ENCODE measurements at places on chromosomes 6 and 20.

- no peak for DNase-seq
Observed at GRCh38 chr6:132070356-132070755, 119.2 kb upstream of the CCN2 start.

DNA sequence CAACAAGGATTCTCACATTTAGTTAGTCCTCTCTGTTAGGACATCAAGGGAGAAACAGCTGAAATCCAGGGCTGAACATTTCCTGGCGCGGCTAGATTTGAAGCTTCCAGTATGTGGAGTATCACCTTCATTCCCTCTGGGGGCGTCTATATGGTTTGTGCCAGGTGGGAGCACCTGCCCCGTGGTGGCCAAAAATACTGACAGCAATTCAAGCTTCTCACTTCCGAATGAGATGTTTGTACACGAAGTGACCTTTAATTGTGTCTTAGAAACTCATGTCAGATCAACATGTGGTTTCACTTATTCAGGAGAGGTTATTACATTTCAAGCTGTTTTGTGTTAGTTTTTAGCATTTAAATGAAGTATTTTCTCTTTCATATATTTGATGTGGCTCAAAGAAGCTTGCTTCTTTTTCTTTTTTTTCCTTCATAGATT lies 67.3 kb upstream of the ZNF217 start:
- no peak for DNase-seq

- peak; percentile 50 for DNase-seq
Observed at GRCh38 chr6:50816115-50816675, 2.5 kb upstream of the TFAP2B start.

DNA sequence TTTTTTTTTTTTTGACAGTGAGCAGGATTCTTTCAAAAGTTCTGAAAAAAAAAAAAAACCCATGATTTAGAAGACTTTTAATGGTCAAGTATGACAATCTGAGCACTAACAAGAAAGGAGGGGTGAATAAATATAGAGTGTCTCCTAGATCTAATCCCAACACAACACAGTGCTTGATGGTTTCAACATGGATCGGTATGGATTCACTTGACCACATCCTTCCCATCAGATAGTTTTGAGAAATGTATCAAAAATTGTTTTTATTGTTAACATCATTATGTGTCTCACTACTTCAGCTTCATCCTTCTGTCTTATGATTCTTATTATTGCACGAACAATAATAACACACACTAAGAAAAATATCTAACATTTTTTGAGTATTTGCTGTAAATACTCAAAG lies 21.0 kb downstream of the KIF13A start:
- DNase-seq = no peak

- no peak for DNase-seq
Observed at GRCh38 chr6:105648276-105648675, 245.4 kb upstream of the PREP start.

GRCh38 chr6:107152638-107153430 lies 37.5 kb upstream of the BEND3 start:
- no peak for DNase-seq

DNA sequence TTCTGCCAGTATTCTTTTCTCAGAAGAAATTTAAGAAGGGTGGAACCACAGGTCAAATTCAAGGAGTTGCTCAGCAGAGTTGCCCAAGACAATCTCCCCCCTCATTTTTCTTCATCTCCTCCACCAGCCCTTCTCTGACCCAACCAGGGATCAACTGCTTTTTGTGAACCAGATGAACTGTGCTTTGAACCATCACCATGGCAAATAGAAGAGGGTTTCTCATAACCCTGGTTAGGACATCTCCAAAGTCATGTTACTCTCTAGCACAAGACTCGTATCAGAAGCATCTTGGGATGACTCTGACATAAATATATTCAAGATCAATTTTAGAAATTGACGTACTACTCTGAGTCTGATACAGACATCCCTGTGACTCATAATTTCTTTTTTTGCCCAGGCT lies 130.7 kb downstream of the ALDH8A1 start:
- no peak for DNase-seq

- DNase-seq = no peak
Observed at GRCh38 chr20:14785065-14785743, 447.8 kb upstream of the FLRT3 start.

GRCh38 chr20:58117944-58118343 lies 110.5 kb downstream of the ANKRD60 start:
- no peak for DNase-seq

- no peak for DNase-seq
Observed at GRCh38 chr6:118134736-118135135, 227.7 kb downstream of the SLC35F1 start.

DNA sequence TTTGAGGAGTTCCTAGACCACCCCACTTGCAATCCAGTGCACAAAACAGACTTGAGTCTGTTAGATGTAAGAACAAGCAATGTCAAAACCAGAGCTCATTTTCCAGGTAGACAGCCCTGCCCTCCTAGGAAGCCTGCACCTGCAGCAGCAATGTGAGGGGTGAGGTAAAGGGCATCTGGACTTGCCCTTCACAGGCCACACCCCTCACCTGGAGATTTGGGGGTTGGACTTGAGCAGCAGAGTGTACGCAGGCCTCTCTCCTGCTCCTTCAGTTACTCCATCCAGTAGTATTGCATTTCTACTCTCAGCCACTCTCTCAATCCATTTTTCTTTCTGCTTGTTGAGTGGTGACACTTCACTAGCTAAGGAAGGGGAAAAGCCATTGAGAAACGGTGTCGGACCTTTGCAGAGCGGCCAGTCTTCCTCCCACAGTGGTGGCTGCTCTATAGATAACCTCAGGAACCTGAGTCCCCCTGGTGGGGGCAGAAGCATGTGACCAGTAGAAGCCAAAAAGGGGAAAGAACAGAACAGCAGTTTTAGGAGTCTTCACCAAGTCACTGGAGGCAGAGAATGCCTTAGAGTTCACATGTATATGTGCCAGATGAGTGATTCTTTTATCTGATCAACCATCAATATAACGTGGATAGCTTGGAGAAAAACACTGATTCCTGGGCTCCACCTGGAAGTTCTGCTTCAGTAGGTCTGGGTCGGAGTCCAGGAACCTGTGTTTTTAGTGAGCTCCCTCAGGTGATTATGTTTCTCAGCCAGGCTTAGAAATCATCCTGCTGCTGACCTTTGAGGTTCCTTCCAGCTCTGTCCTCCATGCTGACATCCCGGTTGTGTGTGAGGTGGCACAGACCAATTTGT lies 28.0 kb downstream of the ARFGEF2 start:
- no peak for DNase-seq

GRCh38 chr6:116011520-116011919 lies 49.2 kb downstream of the FRK start:
- DNase-seq = no peak

DNA sequence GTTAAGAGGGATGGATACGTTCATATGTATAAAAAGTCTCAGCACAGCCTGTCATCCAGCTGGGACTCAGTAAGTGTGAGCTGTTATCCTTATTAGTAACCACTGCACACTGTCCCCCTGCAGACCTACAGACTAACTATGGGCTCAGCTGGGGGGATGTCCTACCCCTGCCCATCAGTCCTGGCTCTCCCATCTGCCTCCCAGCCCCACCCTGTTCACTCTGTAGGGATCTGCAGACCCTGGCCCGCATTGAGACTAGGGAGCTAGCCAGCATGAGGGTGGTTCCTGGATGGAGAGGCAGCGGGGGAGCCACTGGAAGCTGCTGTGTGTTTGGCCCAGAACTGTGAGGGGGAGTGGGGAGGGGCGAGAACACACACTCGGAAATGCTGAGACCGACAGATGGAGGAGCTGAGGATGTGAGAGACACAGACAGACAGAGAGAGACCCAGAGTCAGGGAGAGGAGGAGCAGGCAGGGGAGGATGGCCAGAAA lies 17.1 kb downstream of the XKR7 start:
- no peak for DNase-seq

GRCh38 chr6:10396785-10397184 lies 18.1 kb downstream of the TFAP2A start:
- DNase-seq = no peak

- DNase-seq = no peak
Observed at GRCh38 chr6:119226089-119226488, 123.5 kb downstream of the MAN1A1 start.

DNA sequence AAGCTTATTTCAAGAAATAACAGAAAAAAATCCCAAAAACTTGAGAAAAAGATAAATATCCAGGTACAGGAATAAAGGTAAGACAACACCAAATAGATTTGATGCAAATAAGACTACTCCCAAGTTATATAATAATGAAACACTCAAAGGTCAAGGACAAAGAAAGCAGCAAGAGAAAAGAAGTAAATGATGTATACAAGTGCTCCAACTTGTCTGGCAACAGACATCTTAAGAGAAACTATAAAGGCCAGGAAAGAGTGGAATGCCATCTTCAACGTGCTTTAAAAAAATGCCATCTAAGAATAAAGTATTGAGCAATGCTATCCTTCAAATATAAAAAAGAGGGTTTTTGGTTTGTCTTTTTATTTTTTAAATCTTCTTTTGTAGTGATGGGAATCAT lies 54.2 kb downstream of the REV3L start:
- no peak for DNase-seq

- no peak for DNase-seq
Observed at GRCh38 chr20:47275548-47275947, 81.0 kb downstream of the ZMYND8 start.

DNA sequence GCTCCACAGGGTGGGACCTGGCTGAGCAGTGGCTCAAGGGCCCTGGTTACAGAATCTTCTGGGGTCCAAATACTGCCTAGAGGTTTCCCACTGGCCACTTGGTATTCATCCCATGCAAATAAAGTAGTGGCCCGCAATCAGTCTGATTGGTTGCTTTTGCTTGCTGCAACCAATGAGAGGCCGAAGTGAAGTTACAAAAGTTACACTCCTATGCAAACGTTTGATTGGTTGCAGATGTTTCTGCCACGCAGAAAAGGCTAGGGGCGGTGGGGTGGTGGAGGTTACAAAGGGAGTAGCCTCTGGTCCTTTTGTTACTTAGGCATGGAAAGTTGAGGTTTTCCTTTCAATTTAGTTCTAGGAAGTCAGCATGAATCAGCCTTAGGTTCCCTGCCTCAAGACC lies 3.6 kb upstream of the NHLRC1 start:
- no peak for DNase-seq

- DNase-seq = no peak
Observed at GRCh38 chr6:87723170-87724078, 21.4 kb upstream of the AKIRIN2 start.

GRCh38 chr20:63454731-63455567 lies 17.5 kb downstream of the KCNQ2 start:
- no peak for DNase-seq

GRCh38 chr6:73733791-73734190 lies 37.8 kb downstream of the CD109 start:
- no peak for DNase-seq

DNA sequence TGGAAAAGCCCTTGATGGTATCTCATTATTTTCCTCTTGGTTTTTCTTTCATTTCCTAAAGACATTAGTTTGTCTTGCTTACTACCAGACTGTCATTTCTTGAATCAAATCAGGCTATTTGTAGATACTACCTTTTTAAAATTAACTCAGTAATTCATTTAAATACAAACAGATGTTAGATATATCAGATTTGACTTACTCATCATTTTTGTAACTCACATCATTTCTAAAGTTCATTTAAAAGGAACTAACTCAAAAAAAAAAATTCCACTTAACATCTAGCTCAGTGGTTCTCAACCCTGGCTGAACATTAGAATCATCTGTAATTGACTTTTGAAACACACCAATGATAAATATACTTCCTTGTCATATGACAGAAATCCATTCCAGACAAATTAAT lies 48.2 kb upstream of the TINAG start:
- no peak for DNase-seq

GRCh38 chr6:22530506-22530905 lies 38.9 kb upstream of the HDGFL1 start:
- no peak for DNase-seq

DNA sequence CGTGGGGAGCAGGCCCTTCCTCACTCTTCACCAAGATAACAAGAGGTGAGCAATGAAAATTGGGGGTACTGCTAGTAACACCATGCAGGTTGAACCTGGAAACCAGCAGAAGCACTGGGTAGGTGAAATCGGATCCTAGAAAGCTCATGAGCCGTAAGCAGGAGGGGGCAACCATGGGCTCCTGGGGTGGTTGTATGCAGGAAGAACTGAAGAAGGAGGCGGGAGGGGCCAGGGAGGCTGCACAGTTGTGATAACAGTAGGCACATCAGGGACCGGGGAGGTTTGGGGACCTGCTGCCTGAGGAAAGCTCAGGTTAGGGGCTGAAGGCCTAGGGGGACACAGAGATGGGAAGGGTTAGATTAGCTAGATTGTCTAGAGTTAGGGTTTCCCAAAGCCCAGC lies 5.6 kb upstream of the LY6G5C start:
- DNase-seq = no peak

- no peak for DNase-seq
Observed at GRCh38 chr6:39391182-39391581, 68.7 kb upstream of the KCNK16 start.

- DNase-seq = no peak
Observed at GRCh38 chr6:106247293-106247692, 78.3 kb downstream of the ATG5 start.

DNA sequence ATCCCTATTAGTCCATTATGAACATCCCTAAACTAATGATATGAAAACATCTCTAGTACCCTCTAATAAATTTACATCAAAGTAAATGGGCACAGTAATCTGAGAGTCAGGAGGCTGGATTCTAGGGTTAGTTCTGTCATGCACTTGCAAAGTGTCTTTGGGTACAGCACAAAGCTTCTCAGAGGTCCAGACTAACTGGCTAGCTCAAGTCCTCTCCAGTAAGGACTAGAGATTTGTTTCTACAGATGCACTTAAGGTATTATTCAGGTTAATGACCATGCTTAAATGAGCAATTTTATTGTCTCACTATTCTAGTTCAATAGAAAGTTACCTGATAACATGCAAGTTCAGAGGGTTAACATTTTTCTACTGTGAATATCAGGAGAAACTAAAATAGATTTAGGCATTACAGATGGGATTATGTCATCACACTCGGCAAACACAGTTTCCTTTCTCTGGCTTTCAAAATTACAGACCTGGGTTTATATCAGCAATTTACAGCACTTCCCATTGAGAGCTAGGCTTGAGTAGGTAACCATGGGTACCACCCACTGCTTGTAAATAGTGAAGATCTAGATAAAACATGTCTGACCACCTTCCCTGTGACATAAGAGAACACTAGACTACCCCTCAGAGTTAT lies 402.9 kb upstream of the RUNX2 start:
- DNase-seq = no peak

DNA sequence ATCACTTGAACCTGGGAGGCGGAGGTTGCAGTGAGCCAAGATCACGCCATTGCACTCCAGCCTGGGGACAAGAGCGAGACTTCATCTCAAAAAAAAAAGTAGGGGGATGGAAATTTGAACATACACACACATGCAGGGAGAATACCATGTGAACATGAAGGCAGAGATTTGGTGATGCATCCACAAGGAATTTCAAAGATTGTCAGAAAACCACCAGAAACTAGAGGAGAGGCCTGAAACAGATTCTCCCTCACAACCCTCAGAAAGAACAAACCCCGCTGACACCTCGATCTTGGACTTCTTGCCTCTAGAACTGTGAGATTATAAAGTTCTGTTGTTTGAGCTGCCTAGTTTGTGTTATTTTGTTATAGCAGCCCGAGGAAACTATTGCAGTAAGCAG lies 125.5 kb downstream of the GPX5 start:
- no peak for DNase-seq
